ENCODE measurements at places on chromosomes 5 and 9. TPM values are rescaled to one million over a fixed set of nuclear protein-coding genes. Genes with fewer than 3 reads are reported as not detected.
A peak's percentile ranks its signal among the peaks of the same experiment; 100 is the strongest.

DNA sequence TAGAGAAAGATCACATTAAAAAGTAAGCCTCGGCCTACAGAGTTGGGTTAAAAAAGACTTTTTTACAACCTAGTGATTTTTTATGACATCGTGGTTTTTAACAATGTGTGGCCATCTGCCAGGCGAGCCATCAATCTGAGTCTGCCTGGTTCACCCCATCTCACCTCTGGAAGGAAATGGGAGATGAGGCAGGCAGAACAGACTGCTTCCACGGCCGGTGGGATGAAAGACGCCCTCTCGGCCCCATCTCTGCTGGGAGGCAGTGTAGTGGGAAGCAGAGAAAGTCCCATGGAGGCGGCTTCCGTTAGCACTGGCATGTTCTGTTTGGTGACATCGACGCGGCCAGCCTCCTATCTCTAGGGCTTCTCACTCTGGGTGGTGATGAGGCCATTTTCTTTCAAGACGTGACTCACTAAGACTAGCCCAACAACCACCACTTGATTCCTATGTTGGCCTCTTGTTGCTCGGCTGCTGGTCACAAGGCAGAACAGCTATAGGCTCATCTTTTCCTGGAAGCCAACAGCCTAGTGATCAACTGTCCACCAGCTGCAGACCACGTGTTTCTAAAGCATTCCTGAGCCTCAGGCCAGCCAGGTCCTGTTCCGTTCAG lies 132.4 kb upstream of the OTULINL start:
- no peak for DNase-seq
- no peak overlapping the region for H3K27ac ChIP-seq
- no peaks in the 10 kb centered on the region for H3K36me3 ChIP-seq
- H3K27me3 ChIP-seq = peaks cover 2% of the 10 kb centered on the region

The ANKRD34B gene
- total RNA-seq = not detected

GRCh38 chr5:170534177-170534576 lies 30.4 kb downstream of the KCNIP1 start:
- no peaks in the 10 kb centered on the region for H3K4me1 ChIP-seq
- H3K27me3 ChIP-seq = peaks cover 9% of the 10 kb centered on the region
- no peak overlapping the region for H3K27ac ChIP-seq
- no peak for DNase-seq
- no peaks in the 10 kb centered on the region for H3K36me3 ChIP-seq
- no peak overlapping the region for H3K4me3 ChIP-seq

DNA sequence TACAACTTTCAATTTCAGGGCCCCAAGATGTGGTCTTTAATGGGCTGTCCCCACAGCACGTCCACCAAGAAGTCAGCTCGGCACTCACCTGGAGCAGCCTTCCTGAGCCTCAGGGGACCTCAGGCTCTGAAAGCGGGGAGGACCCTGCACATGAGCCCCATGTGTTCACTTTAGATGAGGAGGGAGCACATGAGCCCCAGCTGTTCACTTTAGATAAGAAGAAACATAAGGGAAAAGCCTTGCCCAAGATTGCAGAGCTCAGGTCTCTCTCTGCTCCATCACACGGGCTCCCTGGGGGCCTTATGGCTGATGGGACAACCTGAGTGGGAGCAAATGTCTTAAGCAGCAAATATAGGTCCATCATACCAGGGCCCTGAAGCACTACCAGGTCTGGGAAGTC lies 56.4 kb downstream of the NIPSNAP3B start:
- H3K4me3 ChIP-seq = no peak overlapping the region
- DNase-seq = no peak
- H3K36me3 ChIP-seq = no peaks in the 10 kb centered on the region
- H3K27me3 ChIP-seq = no peaks in the 10 kb centered on the region

The AGXT2 gene
- total RNA-seq = not detected

GRCh38 chr9:85738509-85738908 lies 3.2 kb downstream of the AGTPBP1 start:
- no peak overlapping the region for H3K27ac ChIP-seq
- no peak for DNase-seq
- peaks cover 2% of the 10 kb centered on the region for H3K36me3 ChIP-seq
- H3K4me3 ChIP-seq = no peak overlapping the region
- peaks cover 2% of the 10 kb centered on the region for H3K27me3 ChIP-seq

The C5orf46 gene
- total RNA-seq = not detected

DNA sequence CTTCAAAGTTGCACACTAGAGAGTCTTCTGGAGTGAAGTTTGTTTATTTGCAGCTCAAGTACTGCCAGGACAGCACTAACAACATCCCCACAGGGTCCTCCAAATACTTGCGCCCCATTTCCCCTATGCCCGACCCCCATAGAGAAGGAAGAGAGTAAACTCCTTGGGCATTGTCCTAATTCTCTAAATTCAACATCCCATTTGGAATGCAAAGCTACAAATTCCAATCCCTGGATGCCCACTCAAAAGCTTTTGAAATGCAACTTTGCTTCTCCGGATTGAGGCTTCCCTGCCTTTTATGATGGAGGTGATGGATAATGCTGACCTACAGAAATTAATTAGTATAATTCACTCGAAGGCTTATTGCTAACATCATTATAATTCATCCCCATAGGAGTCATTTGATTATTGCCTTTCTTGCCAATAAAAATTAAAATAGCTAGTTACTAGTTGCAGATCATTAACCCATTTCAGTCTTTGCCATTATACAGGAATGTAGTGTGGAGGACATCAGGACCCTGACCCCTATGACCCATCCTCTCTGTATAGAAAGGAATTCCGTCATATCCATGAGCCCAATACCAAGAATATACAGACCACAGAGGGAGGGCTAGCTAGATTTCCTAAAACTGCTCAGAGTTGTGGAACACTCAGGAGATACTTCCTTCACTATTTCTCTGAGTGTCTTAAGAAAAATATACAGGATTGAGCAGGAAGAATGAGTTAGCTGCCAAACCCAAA lies 277.6 kb downstream of the ZNF608 start:
- H3K27me3 ChIP-seq = no peaks in the 10 kb centered on the region
- no peaks in the 10 kb centered on the region for H3K36me3 ChIP-seq
- H3K4me3 ChIP-seq = no peak overlapping the region

DNA sequence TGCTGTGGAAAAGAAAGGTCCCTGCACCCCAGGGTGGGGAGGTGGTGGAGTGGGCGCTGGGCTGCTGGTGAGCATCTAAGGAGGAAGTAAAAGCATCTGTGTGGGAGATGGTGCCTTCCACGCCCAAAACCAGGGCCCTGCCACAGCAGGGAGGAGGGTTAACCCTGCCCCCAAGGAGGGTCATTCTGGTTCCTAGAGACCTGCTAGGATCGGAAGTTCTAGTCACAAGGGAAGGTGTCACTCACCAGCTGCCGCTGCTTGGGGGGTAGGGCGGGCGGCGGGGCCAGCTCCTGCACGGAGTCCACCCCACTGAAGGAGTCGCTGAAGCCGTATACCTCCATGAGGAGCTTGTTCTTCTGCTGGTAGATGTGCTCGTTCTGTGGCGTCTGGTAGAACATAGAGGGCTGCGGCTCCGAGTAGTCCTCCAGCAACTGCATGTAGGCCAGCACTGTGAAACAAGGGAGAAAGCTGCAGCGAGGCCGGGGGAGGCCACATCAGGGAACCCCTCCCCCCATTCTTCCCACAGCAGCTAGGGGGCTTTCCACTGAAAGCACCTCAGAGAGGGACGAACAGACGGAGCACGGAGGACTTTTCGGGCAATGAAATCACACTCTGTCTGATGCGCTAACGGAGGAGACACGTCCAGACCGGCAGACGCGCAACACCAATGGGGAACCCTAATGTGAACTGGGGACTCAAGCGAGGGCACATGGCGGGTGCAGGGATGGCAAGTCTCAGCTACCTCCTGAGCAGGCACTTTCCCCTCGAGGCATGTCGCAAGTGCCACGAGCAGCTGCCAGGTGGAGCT lies 76.4 kb downstream of the PRRT1B start:
- H3K4me3 ChIP-seq = no peak overlapping the region
- H3K4me1 ChIP-seq = peaks cover 18% of the 10 kb centered on the region
- peak overlapping the region; percentile 73 for H3K27ac ChIP-seq
